Activated naive CD8-positive, alpha-beta T cell treated with anti-CD3 and anti-CD28 coated beads for 36 hours (primary cell): ENCODE measurements at places on chromosomes 3 and 15. TPM values are rescaled to one million over a fixed set of nuclear protein-coding genes. Genes with fewer than 3 reads are reported as not detected.

RCN2 gene
- 27.9 TPM for total RNA-seq

DNA sequence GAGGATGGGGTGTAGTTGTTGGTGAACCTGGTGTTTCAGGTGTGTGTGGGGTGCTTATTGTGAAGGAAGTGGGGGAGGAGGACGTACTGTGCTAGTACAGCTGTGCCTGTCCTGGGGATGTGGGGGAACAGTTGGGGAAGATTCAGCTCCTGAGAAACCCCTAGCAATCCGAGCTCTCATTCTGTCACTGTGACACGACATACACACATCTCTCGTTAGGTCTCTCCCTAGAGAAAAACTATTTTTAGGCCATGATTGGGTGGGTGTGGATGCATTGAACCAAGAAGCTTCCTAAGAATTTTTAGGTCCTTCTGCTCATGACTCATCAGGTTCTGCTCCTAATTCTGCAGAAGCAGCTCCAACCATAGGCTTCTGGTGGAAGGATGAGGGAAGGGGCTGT lies 54.3 kb downstream of the SLC30A4 start:
- H3K27me3 ChIP-seq = peaks cover 34% of the 10 kb centered on the region
- no peak overlapping the region for H3K4me3 ChIP-seq
- H3K4me1 ChIP-seq = peaks cover 3% of the 10 kb centered on the region
- H3K36me3 ChIP-seq = no peaks in the 10 kb centered on the region
- no peak for DNase-seq
- no peak overlapping the region for H3K27ac ChIP-seq

- DNase-seq = no peak
- H3K4me1 ChIP-seq = peaks cover 17% of the 10 kb centered on the region
- peak overlapping the region; percentile 54 for H3K27ac ChIP-seq
- H3K36me3 ChIP-seq = peaks cover 14% of the 10 kb centered on the region
These were observed 58.8 kb downstream of the SLC6A6 start for GRCh38 chr3:14461006-14461747.

DNA sequence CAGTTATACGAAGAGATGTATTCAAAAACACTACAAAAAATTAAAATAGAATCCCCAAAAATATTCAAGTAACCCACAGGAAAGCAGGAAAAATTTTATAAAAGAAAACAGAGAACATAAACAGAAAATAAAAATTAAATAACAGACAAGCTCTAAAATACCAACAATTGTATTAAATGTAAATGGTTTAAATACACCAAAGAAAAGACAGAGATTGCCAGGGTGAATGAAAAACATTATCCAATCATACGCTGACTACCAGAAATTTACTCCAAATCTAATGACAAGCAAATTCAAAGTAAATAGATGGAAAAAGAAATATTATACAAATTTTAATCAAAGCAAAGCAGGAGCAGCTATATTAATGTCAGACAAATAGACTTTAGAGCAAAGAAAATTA lies 103.6 kb downstream of the BOC start:
- H3K27me3 ChIP-seq = no peaks in the 10 kb centered on the region
- H3K36me3 ChIP-seq = peaks cover 71% of the 10 kb centered on the region
- H3K4me1 ChIP-seq = no peaks in the 10 kb centered on the region
- no peak overlapping the region for H3K4me3 ChIP-seq
- no peak for DNase-seq

- no peak for DNase-seq
- no peak overlapping the region for H3K27ac ChIP-seq
- no peak overlapping the region for H3K4me3 ChIP-seq
- H3K36me3 ChIP-seq = no peaks in the 10 kb centered on the region
- H3K4me1 ChIP-seq = no peaks in the 10 kb centered on the region
These were observed 275.5 kb downstream of the PDCD6IP start for GRCh38 chr3:34073961-34074360.

DNA sequence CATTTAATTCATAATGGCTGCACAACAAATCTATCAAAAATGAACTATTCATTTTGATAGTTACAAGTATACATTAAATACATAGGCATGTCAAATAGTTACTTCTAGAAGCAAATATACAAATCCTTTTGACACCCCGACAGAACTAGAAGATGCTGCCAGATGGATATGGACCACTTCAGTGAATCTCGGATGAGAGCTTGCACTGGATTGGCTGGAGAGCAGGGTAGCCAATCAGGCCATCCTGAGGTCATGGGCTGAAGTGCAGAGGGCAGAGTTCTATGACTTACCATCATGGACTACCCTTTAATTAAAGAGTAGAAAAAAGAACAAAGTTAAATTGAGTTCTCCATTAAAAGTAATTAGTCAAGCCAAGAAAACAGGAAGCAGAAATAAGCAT lies 8.3 kb downstream of the CCNL1 start:
- peak overlapping the region; percentile 68 for H3K27ac ChIP-seq
- peaks cover 53% of the 10 kb centered on the region for H3K4me1 ChIP-seq
- H3K4me3 ChIP-seq = no peak overlapping the region
- no peak for DNase-seq
- H3K36me3 ChIP-seq = peaks cover 64% of the 10 kb centered on the region
- H3K27me3 ChIP-seq = no peaks in the 10 kb centered on the region

DNA sequence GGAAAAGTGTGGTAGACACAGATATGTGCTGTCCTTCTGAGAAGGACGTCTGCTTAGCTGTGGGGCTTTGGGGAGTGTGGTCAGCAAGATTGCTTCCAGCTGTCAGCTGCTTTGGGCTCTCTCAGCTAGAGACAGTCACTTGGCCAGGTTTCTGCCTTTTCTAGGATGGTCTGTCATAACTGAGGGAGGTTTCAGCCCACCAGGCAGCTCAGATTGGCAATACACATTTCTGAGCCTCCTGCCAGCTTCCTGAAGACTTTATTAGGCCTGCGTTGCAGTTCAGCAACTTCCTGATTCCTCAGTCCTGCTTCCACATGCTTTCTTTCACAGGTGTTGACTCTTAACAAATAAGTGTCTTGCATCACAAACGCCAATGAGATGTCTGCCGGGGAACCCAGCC lies 286.5 kb downstream of the SQOR start:
- H3K27me3 ChIP-seq = peaks cover 5% of the 10 kb centered on the region
- H3K4me1 ChIP-seq = no peaks in the 10 kb centered on the region
- no peak overlapping the region for H3K4me3 ChIP-seq
- no peak for DNase-seq

DNA sequence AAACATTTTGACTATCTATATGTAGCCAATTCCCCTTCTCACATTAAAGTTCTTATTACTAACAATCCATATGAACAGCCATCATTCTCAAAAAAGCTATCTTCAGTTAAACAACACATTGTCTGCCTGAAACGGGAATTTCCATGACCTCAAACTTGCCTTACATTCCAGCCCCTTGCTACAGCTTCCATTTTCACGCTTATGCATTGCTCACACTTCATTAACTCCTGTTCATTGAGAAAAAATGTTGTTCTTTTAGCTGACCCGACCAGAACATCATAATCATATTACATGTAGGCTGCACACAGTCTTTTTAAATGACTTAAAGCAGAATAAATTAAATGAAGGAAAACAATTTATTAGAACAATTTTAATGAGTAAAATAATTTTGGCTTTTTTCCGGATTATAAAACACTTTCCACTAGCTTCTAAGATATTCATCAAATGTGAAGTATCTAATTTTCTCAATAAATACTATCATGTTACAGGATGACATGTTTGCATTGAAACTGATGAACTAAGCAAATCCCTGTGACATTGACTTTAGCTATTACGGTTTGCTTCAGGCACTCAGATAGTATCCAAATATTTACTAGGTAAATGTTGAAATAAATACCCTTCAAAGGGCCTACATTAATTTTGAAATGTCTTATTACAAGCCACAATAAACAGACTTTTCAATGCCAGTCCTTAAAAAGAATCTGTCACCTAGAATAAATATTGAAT lies 49.9 kb downstream of the P3H2 start:
- DNase-seq = no peak
- H3K27ac ChIP-seq = no peak overlapping the region
- H3K4me1 ChIP-seq = no peaks in the 10 kb centered on the region
- peaks cover 16% of the 10 kb centered on the region for H3K27me3 ChIP-seq
- no peak overlapping the region for H3K4me3 ChIP-seq

GRCh38 chr3:157830556-157831236 lies 275.5 kb downstream of the SHOX2 start:
- DNase-seq = no peak
- no peaks in the 10 kb centered on the region for H3K27me3 ChIP-seq
- H3K4me3 ChIP-seq = no peak overlapping the region
- H3K4me1 ChIP-seq = no peaks in the 10 kb centered on the region

GRCh38 chr3:191455257-191455952 lies 5.6 kb upstream of the PYDC2 start:
- H3K27me3 ChIP-seq = no peaks in the 10 kb centered on the region
- H3K4me3 ChIP-seq = no peak overlapping the region
- no peak overlapping the region for H3K27ac ChIP-seq
- H3K4me1 ChIP-seq = no peaks in the 10 kb centered on the region

DNA sequence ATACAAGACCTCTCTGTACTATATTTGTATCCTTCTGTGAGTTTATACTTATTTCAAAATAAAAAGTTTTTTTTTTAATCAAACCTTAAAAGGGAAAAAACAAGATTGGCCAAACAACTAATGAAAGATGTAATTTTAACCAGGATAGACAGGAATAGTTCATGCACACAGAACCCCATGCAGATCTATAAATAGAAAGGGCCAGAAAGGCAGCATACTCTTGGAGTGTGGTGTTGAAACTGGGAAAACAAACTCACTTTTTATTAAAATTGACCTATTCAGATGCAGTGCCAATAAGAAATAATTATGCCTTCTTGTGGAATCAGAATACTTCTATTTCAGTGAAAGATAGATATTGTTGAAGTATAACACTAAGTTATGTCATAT lies 204.6 kb downstream of the PLCL2 start:
- H3K4me1 ChIP-seq = peaks cover 35% of the 10 kb centered on the region
- H3K27me3 ChIP-seq = no peaks in the 10 kb centered on the region
- peaks cover 38% of the 10 kb centered on the region for H3K36me3 ChIP-seq
- H3K27ac ChIP-seq = no peak overlapping the region

FBN1 gene
- total RNA-seq = 0.29 TPM

DNA sequence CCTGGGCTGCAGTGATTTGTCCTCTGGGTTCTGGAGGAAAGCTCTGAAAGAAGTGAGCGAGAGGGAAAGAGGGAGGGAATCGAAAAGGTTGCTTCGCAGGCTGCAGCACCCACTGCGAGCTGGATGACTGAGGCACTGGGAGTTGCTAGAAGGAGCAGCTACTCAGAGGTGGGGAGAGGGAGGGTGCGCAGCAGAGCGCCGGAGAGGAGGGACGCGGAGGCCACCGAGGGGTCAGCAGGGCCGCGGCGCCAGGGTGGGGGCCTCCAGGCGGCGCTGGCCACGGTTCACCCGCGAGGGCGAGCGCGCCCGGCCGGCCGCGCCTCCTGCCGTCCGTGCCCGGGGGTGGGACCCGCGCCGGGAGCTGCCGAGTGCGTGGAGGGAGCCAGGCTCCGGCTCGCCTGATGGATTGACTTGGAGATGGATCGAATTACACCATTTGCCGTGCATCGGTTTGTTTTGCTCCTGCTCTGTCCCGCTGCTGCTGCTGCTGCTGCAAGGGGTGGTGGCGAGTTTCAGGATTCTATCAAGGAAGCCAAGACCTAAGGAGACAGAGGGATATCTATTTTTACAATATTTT lies at the start of gene SEMA6D:
Gene SEMA6D (plus strand): TSS at position 470 of the 577 bp plus-strand sequence. CDS start 42,294 bp downstream, outside the sequence.
- no peaks in the 10 kb centered on the region for H3K36me3 ChIP-seq
- no peak within 1 kb of the TSS for H3K4me3 ChIP-seq
- peaks cover 68% of the 10 kb centered on the region for H3K27me3 ChIP-seq
- H3K4me1 ChIP-seq = peaks cover 2% of the 10 kb centered on the region
- no peak within 1 kb of the TSS for H3K27ac ChIP-seq

GRCh38 chr15:89863918-89864317 lies 29.9 kb downstream of the AP3S2 start:
- peaks cover 8% of the 10 kb centered on the region for H3K4me1 ChIP-seq
- no peak overlapping the region for H3K4me3 ChIP-seq
- peaks cover 10% of the 10 kb centered on the region for H3K36me3 ChIP-seq
- H3K27ac ChIP-seq = no peak overlapping the region
- no peak for DNase-seq

DNA sequence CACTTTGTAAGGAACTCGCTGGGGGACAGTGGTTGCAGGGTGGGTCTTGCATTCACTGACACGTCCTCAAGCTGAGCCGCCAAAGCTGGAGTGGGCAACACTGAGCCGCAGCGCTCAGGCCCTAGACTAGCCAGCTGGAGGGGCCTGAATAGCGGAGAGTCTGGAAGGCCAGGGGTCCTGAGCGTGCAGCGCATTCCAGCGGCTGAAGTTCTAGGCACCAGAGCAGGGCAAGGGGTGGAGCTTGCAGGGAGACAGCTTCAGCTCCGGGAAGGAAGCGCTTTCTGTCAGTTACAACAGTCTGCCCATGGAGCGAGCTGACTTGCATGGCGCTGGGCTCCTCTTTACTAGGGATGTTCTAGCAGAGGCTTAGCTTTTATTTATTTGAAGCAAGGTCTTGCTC lies 2.7 kb downstream of the MAP6D1 start:
- no peak overlapping the region for H3K4me3 ChIP-seq
- peaks cover 17% of the 10 kb centered on the region for H3K4me1 ChIP-seq
- DNase-seq = no peak

GRCh38 chr3:62159709-62160092 lies 213.6 kb downstream of the FEZF2 start:
- DNase-seq = no peak
- H3K4me1 ChIP-seq = no peaks in the 10 kb centered on the region
- no peaks in the 10 kb centered on the region for H3K36me3 ChIP-seq
- no peak overlapping the region for H3K4me3 ChIP-seq

GRCh38 chr3:151214459-151214858 lies 11.4 kb upstream of the GPR171 start:
- peaks cover 32% of the 10 kb centered on the region for H3K4me1 ChIP-seq
- peaks cover 4% of the 10 kb centered on the region for H3K36me3 ChIP-seq
- H3K27ac ChIP-seq = no peak overlapping the region
- peaks cover 4% of the 10 kb centered on the region for H3K27me3 ChIP-seq

DNA sequence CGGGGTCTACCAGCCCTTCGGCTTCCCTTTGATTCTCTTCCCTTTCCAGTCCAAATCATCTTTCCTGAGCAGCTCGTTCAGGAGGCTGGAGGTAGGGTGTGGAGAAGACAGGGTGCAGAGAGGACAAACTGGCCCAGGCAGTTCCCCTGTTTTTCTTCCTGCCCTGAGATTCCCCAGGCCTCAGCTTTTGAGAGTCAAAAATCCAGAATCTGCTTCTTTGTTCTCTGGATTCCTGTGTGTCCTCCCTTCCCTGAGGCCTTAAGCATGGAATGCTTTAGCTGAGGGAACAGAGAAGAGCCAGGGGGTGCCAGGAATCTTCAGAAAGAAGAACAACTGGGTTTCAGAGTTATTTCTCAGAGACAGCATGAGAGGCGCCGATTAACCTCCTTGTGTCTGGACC lies 26.7 kb upstream of the LRTM1 start:
- H3K27me3 ChIP-seq = no peaks in the 10 kb centered on the region

- no peaks in the 10 kb centered on the region for H3K4me1 ChIP-seq
- DNase-seq = no peak
- H3K4me3 ChIP-seq = no peak overlapping the region
- H3K27me3 ChIP-seq = no peaks in the 10 kb centered on the region
These were observed 81.8 kb downstream of the NLGN1 start for GRCh38 chr3:173479301-173479700.

GRCh38 chr3:72220946-72221345 lies 436.0 kb upstream of the PROK2 start:
- H3K4me1 ChIP-seq = peaks cover 4% of the 10 kb centered on the region
- peaks cover 5% of the 10 kb centered on the region for H3K36me3 ChIP-seq
- no peak overlapping the region for H3K27ac ChIP-seq
- H3K4me3 ChIP-seq = no peak overlapping the region
- no peaks in the 10 kb centered on the region for H3K27me3 ChIP-seq
